ENCODE measurements at places on chromosomes 7 and 10.

- DNase-seq = no peak
These were observed 111.1 kb downstream of the TNS3 start for GRCh38 chr7:47470567-47471357.

- DNase-seq = no peak
These were observed 55.7 kb downstream of the IKZF1 start for GRCh38 chr7:50359995-50360925.

- DNase-seq = no peak
These were observed 13.6 kb downstream of the CPA1 start for GRCh38 chr7:130393841-130394411.

- DNase-seq = peak; percentile 11
These were observed 174.5 kb upstream of the HDAC9 start for GRCh38 chr7:18320971-18321567.

- no peak for DNase-seq
These were observed 30.3 kb upstream of the TMEM273 start for GRCh38 chr10:49218480-49218879.

GRCh38 chr7:40303996-40304395 lies 169.2 kb downstream of the SUGCT start:
- DNase-seq = no peak

GRCh38 chr10:69494626-69495558 lies 43.6 kb downstream of the TSPAN15 start:
- DNase-seq = no peak

- DNase-seq = no peak
These were observed 261.8 kb upstream of the SHH start for GRCh38 chr7:156074084-156074483.

GRCh38 chr7:16083931-16084330 lies 337.4 kb downstream of the CRPPA start:
- no peak for DNase-seq

GRCh38 chr7:50273870-50274269 lies 30.6 kb upstream of the IKZF1 start:
- DNase-seq = no peak

DNA sequence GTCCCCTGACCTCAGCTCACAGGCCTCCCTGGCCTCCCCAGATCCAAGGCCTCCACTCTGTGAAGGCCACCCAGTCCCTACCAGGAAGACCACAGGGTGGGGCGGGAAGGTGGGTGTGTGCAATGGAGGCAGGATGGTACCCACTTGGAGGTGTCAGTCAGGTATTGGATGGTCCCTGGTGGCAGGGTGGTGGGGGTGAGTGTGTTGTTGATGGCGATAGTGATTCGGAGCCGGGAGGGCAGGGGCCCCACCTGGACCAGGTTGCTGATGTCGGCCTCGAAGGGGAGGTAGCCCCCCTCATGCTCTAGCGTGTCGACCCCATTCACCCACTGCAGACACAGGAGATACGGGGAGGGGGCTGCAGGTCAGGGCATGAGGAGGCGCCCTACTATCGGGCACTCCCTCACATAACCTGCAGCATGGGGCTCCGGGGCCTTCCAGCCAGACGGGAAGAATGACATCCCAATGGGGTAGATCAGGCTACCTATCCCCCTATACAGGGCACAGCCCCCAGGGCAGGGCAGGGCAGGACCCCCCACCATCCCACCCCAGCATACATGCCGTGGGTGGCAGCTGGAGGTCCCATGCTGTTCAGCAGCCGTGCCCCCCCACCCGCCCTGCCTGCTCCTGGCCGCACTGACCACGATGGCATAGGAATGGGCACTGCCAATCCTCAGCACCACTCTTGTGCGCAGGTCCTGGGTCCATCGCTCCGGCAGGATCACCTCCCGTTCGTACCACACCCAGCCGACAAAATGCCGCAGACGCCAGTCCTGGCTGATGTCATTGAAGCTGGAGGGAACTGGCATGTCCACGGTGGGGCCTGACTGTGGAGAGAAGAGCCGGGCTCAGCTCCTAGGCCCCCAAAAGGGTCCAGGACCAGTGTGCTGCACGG lies 2.2 kb downstream of the GUSB start:
- DNase-seq = no peak
